HAP-1 (cell line): ENCODE measurements at places on chromosomes 1 and 21.

- DNase-seq, result no peak
These were observed 362 bp downstream of the ZBTB48 start for GRCh38 chr1:6580119-6580592.

GRCh38 chr1:228108742-228109072 is 392 bp downstream of the MRPL55 start:
- no peak for DNase-seq

- no peak for DNase-seq
These were observed 25.8 kb downstream of the KCNN3 start for GRCh38 chr1:154844297-154844681.

DNA sequence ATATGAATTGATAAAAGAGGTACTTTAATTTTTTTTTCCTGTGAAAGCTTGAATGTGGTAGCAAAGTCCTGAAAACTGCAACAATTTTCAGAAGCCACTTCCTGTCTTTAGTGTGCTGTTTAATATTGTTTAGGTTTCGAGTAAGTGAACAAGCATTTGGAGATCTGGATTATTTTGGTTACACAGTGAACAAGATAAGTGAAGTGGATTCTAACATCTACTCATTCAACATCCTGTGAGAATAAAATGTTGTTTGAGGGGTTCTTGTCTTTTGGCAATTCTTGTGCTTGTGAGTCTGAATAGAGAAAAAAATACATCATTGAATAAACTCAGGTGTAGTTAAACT is 35.2 kb upstream of the PLA2G4A start:
- DNase-seq, result no peak

DNA sequence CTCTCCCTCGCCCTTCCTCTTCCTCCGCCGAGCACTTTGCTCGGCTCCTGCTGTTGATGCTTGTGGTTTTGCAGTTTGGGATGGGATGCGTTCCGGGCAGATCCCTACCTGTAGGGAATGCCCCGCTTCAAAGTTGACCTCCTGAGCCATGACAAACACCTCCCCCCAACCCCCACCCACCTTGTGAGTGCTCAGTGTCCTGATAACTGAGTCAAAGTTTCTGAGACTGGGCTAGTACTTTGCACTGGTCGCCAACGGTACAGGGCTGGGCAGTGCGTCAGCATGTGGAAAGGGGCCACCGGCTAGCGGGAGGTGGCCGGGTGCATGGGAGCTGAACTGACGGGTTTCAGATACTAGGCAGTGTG is 771 bp downstream of the RABGAP1L start:
- DNase-seq, result peak; percentile 51

- no peak for DNase-seq
These were observed 499.2 kb downstream of the PLPP3 start for GRCh38 chr1:56080123-56080522.

DNA sequence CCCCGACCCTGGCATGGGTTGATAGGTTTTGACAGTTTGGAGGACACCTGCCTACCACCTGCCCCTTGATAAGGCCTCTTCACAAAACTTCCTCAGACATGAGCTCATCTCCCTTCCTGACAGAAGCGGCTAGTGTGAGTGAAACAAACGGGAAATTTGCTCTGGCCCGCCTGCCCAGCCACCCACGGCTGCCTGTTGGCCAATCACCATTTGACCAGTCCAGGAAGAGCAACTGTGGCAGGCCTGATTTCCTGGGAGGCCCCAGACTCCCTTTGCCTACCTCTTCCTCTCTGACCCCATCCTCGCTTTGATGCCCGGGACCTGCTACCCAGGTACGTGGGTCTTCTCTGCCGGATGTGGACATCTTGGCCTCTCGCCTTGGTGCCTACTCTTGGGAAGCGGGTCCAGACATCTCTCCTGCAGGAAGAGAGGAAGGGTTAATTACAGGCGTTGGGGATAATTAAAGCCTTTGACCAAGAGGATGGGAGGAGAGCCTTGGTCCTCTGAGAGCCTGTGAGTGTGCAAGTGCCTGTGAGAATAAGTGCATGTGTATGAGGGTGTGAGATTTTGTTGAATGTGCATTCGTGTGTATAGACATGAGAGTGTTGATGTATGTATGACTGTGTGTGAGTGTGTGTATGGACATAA is 1.1 kb upstream of the EPHA2 start:
- DNase-seq, result no peak

- no peak for DNase-seq
These were observed 31.2 kb downstream of the ARID4B start for GRCh38 chr1:235296729-235297128.

GRCh38 chr21:40187946-40188654 is 320.9 kb downstream of the PCP4 start:
- DNase-seq, result no peak

DNA sequence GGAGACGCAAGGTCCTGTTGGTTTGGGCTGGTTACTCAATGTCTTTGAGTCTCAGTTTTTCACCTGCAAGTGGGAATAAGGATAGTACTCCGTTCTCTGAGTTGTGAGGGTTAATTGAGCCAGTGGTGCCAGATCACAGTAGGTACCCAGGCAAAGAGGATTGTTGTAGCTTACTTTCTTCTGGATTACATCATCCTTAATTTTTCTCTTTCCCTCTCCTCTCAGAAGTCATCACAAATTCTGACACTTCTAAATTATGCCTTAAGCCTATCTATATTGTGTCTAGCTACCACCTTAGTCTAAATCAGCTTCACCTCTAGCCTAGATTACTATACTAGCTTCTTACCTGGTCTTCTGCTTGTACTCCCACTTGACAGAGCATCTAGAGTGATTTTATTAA is 149.5 kb downstream of the ROR1 start:
- no peak for DNase-seq

GRCh38 chr1:31216016-31216415 is 23.7 kb downstream of the NKAIN1 start:
- DNase-seq, result peak; percentile 84

GRCh38 chr1:200901796-200902444 is 7.2 kb downstream of the INAVA start:
- no peak for DNase-seq

DNA sequence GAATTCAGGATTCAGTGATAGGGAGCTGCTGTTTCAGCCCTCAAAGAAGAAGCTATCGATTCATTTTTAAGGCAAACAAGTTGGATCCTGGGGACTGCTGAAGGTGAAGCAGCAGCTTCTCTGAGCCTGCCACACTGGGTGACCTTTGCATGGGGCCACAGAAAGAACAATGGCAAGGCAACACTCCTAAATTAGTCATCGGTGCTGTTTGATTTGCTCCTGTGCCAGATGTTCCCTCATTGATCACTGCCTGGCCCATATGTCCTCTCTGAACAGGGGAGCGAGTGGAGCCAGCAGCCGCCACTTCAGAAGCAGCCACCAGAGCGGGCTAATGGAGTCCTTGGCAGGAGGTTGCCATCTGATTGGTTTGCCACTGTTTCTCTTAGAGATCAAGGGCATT is 391.5 kb downstream of the NTNG1 start:
- DNase-seq, result no peak
